ENCODE measurements at places on chromosomes 11 and 22. TPM values are rescaled to one million over a fixed set of nuclear protein-coding genes. Genes with fewer than 3 reads are reported as not detected.

Gene PHLDA2
- total RNA-seq, result 0.14 TPM

DNA sequence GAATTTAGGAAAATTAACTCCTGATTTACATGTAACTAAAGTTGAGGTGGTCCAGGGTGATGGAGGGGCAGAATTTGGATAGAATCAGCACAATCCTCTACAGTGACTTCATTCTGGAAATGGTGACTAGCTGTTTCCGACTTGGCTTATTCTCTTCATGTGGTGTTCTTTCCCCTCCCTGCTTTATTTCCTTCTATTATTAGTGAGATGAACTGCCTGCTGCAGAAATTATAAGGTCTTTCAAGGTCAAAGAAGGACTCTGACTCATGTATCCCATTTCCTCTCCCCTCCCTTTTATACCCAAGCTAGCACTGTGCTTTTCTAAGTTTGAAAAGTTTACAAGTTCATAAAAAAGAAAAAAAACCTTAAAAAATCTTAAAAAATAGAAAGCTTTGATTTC is 12.2 kb upstream of the MRPL17 start:
- H3K4me1 ChIP-seq, result no peaks in the 10 kb centered on the region
- H3K4me3 ChIP-seq, result no peak overlapping the region
- DNase-seq, result no peak

DNA sequence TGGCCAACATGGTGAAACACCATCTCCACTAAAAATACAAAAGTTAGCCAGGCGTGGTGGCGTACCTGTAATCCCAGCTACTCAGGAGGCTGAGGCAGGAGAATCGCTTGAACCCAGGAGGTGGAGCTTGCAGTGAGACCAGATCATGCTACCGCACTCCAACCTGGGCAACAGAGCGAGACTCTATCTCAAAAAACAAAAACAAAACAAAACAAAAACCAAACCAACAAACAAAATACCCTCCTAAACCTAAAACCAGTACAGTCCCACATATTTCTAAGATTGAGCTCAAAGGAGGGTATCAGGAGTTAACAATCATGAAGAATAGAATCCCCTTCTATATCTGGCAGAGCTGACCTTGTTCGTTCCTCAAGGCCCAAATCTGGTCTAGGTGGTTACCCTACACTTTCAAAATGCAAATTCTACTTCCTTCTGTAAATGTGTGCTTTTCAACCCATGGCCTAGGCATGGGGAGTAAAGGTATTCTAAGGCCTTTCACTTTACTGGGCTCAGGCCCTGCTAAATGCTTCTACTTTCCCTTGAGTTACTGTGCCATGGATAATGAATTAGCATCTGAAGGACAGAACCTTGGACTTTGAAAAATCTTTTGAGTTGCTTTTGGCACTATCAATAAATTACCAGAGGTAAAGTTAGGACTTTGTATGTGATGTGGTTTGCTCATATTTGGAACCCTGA is 10.4 kb upstream of the PPP2R1B start:
- no peak overlapping the region for H3K27ac ChIP-seq
- H3K36me3 ChIP-seq, result no peaks in the 10 kb centered on the region
- no peaks in the 10 kb centered on the region for H3K4me1 ChIP-seq
- no peak overlapping the region for H3K4me3 ChIP-seq
- DNase-seq, result no peak
- no peaks in the 10 kb centered on the region for H3K27me3 ChIP-seq

Gene ANKK1
- 0.14 TPM for total RNA-seq

Gene TMEM45B
- 0.38 TPM for total RNA-seq

DNA sequence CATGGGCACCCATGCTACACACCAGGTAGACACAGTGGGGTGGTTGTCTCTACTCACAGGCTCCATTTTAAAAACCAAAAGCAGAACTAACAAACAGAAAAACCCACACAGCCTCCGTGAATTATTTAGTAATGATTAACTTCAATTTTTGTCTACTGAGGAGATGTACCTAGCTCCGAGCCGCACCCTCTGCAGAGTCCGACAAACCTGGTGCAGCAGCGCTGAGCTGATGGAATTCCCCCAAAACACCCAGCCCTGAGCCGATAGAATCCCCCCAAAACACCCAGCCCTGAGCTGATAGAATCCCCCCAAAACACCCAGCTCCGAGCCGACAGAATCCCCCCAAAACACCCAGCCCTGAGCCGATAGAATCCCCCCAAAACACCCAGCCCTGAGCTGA is 927.0 kb downstream of the BRD1 start:
- H3K36me3 ChIP-seq, result no peaks in the 10 kb centered on the region
- no peak overlapping the region for H3K4me3 ChIP-seq

Gene SCGB1A1
- total RNA-seq, result 1.5 TPM

Gene TSKU
- total RNA-seq, result 2.9 TPM

- H3K27me3 ChIP-seq, result no peaks in the 10 kb centered on the region
- no peak overlapping the region for H3K27ac ChIP-seq
- DNase-seq, result no peak
- H3K4me1 ChIP-seq, result no peaks in the 10 kb centered on the region
- H3K4me3 ChIP-seq, result no peak overlapping the region
These were observed 380.2 kb downstream of the OR4C45 start for GRCh38 chr11:50412832-50413231.

DNA sequence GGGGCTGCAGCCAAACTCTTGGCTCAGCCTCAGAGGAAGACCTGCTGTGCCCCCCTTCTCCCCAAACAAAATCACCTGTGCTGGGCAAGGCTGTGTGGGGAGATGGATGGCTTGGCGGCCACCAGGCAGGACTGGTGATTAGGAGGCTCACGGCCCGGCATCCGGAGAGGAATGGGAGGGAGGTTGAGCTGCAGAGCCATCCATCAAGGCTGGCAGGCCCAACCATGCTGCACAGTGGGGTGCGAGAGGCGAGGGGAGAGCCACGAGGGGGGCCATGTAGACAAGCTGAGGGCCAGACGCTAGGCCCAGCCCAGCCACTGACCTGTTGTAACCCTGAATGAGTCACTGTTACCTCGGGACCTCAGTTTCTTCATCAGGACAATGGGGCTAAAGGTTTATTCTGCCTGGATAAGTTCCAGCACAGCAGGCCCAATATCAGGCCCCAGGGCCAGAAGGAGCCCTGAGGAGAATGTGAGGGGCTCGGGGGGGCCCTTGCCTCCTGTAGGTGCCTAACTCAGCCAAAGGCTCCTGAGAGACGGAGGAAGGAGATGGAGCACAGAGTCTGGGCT is 18.2 kb downstream of the PDE2A start:
- H3K27me3 ChIP-seq, result peaks cover 17% of the 10 kb centered on the region
- DNase-seq, result no peak
- no peaks in the 10 kb centered on the region for H3K36me3 ChIP-seq
- H3K27ac ChIP-seq, result no peak overlapping the region
- H3K4me3 ChIP-seq, result no peak overlapping the region
- no peaks in the 10 kb centered on the region for H3K4me1 ChIP-seq

Gene FAM83F
- total RNA-seq, result 2.4 TPM

Gene OR5M8
- not detected for total RNA-seq

DNA sequence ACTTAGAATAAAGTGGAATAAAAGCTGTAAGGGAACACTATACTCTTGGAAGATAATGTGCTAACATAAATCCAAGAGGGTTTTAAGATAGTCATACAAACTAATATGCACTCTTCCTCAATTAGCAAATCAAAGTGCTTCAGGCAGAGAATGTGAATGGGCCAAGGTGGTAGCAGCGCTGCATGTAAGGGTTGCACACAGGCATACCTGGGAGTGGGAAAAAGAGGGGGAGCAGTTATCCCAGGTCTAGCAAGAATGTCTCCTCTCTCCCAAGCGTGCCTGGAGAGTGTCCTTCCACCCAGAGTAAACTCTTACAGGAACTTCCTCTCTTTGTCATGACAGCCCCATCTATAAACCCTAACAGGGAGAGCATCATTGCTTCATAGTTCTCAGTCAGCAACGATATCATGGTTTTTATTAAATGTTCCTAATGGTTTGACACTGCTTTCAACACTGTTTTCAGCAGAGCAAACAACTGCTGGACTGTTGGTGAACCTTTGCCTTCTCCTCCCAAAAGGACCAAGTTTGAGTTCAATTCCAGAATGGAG is 61.6 kb downstream of the SYTL2 start:
- H3K27me3 ChIP-seq, result peaks cover 51% of the 10 kb centered on the region
- H3K4me3 ChIP-seq, result no peak overlapping the region
- H3K36me3 ChIP-seq, result no peaks in the 10 kb centered on the region

Gene OR5B21
- total RNA-seq, result not detected

DNA sequence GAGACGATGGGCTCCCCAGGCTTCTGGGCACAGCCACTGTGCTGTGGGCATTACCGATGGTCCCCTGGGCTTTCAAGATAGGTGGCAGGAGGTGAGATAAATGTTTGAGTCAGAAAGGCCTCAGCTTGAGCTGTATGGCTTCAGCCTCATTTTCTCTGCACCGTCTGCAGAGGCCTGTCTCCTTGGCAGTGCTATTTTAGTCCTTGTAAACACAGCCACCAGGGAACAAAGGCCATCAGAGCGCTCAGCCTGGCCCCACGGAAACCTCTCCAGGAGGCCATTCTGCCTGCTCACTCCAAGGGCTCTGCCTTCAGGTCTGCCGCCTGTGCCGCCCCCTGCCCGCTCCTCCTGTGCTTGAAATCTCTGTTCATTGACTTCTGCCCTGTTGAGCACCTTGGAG is 1424.9 kb downstream of the TBC1D22A start:
- H3K4me3 ChIP-seq, result peak overlapping the region; percentile 43
- H3K36me3 ChIP-seq, result no peaks in the 10 kb centered on the region
- H3K4me1 ChIP-seq, result peaks cover 28% of the 10 kb centered on the region
- H3K27me3 ChIP-seq, result no peaks in the 10 kb centered on the region
- H3K27ac ChIP-seq, result peak overlapping the region; percentile 83

GRCh38 chr11:4539603-4540219 is 5.3 kb upstream of the OR52M1 start:
- no peaks in the 10 kb centered on the region for H3K36me3 ChIP-seq
- no peak overlapping the region for H3K4me3 ChIP-seq
- no peak overlapping the region for H3K27ac ChIP-seq
- H3K4me1 ChIP-seq, result no peaks in the 10 kb centered on the region
- DNase-seq, result no peak

Gene SLC3A2
- 69.1 TPM for total RNA-seq

Gene APOA5
- total RNA-seq, result 0.05 TPM

DNA sequence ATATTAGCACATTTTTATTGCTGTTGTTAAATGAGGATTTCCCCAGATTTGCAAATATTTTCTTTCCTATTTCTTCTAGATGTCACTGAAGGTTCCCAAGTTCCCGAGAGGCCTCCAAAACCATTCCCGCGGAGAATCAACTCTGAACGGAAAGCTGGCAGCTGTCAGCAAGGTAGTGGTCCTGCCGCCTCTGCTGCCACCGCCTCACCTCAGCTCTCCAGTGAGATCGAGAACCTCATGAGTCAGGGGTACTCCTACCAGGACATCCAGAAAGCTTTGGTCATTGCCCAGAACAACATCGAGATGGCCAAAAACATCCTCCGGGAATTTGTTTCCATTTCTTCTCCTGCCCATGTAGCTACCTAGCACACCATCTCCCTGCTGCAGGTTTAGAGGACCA is 17.5 kb downstream of the MCAM start:
- H3K4me1 ChIP-seq, result peaks cover 17% of the 10 kb centered on the region
- no peaks in the 10 kb centered on the region for H3K27me3 ChIP-seq
- peaks cover 50% of the 10 kb centered on the region for H3K36me3 ChIP-seq
- no peak overlapping the region for H3K4me3 ChIP-seq

Gene NXPE1
- total RNA-seq, result 0.05 TPM

Gene NR1H3
- 26.3 TPM for total RNA-seq

- no peaks in the 10 kb centered on the region for H3K27me3 ChIP-seq
- no peak overlapping the region for H3K27ac ChIP-seq
- H3K36me3 ChIP-seq, result no peaks in the 10 kb centered on the region
- no peak for DNase-seq
- no peaks in the 10 kb centered on the region for H3K4me1 ChIP-seq
These were observed 760.6 kb downstream of the NTM start for GRCh38 chr11:132131047-132131446.

GRCh38 chr11:132330515-132330914 is 960.1 kb downstream of the NTM start:
- DNase-seq, result no peak

GRCh38 chr22:50304528-50305392 is 2.7 kb downstream of the PLXNB2 start:
- H3K36me3 ChIP-seq, result no peaks in the 10 kb centered on the region
- H3K27me3 ChIP-seq, result peaks cover 85% of the 10 kb centered on the region
- DNase-seq, result no peak
- H3K4me1 ChIP-seq, result peaks cover 64% of the 10 kb centered on the region

DNA sequence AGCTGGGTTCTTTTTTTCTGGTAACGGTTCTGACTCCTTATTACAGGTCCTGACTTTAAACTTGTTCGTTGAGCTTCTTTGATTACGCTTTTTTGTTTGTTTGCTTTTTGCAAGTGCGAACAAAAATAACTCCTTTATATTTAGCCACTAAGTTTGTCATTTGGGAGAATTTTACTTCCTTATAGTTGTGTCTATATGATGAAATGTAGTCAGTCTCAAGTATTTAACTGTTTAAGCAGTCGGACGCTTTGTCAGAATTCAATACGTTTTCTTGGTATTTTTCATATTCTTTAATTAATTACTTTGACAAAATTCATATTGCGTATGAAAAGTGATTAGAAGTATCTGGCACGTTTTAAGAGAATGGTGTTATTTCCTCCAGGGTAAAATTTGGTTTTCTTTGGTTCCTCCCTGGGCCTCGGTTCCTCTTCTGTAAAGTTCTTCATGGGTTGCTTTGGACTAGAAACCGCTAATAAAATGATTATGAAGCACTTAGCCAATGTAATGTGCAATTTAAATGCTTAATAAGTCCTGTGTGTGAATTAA is 1.3 kb downstream of the CBL start:
- no peaks in the 10 kb centered on the region for H3K27me3 ChIP-seq
- H3K4me3 ChIP-seq, result peak overlapping the region; percentile 98
- peaks cover 21% of the 10 kb centered on the region for H3K4me1 ChIP-seq
- no peaks in the 10 kb centered on the region for H3K36me3 ChIP-seq

GRCh38 chr11:100687054-100687629 is at the start of gene ARHGAP42:
Gene ARHGAP42 (plus strand): TSS chr11:100687288. CDS start chr11:100687679, 391 bp downstream.
- peak within 1 kb of the TSS; percentile 62 for H3K27ac ChIP-seq
- H3K4me1 ChIP-seq, result no peaks in the 10 kb centered on the region
- H3K27me3 ChIP-seq, result peaks cover 2% of the 10 kb centered on the region
- H3K36me3 ChIP-seq, result no peaks in the 10 kb centered on the region

Gene HEPN1
- total RNA-seq, result not detected

Gene FOLR1
- 0.47 TPM for total RNA-seq

DNA sequence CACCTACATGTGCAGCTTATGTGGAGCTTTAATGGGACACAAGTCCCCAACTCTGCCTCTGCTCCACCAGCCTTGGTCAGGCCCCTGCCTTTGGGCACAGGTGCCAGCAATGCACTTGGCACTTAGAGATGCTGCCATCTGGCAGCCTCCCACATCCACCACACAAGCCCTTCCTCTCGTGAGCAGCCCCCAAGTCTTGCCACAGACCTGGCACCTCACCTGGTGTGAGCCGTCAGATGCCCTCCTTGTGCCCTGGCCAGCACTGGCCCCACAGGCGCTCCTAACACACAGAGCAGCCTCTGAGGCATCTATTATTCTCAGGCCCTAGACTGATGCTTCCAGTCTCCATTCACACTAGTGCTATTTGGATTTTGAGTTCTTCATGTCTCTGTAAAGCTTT is 24.5 kb upstream of the SERPIND1 start:
- no peak overlapping the region for H3K4me3 ChIP-seq
- H3K36me3 ChIP-seq, result peaks cover 81% of the 10 kb centered on the region
- DNase-seq, result no peak
- peaks cover 2% of the 10 kb centered on the region for H3K4me1 ChIP-seq

GRCh38 chr22:43319661-43320486 is 23.3 kb downstream of the SCUBE1 start:
- H3K4me3 ChIP-seq, result no peak overlapping the region
- H3K36me3 ChIP-seq, result no peaks in the 10 kb centered on the region
- H3K27me3 ChIP-seq, result peaks cover 2% of the 10 kb centered on the region
- H3K4me1 ChIP-seq, result no peaks in the 10 kb centered on the region

Gene MAPK8IP1
- total RNA-seq, result 1.1 TPM

Gene RAB3IL1
- 3.6 TPM for total RNA-seq

Measured in thymus (tissue), 14 donors.